ENCODE measurements at places on chromosomes 13 and 19.

GRCh38 chr13:99431927-99432608, 69.2 kb upstream of the TM9SF2 start:
- DNase-seq: no peak

DNA sequence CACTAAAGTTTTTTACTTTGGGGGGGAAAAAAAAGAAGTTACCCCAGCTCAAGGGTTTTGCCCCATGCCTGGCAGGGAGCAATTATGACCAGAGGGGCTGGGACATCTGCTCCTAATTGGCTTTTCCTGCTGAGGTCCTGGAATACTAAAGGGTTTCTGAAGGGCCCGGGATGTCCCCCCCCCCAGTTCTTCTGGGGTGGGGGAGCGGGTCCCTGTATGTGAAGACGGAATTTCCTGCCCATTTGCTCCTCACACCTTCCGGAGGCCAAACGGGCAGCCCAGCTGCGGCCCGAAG, 1.1 kb upstream of the DLL3 start:
- no peak for DNase-seq

GRCh38 chr13:23558675-23559536, 11.3 kb upstream of the TNFRSF19 start:
- DNase-seq: no peak

DNA sequence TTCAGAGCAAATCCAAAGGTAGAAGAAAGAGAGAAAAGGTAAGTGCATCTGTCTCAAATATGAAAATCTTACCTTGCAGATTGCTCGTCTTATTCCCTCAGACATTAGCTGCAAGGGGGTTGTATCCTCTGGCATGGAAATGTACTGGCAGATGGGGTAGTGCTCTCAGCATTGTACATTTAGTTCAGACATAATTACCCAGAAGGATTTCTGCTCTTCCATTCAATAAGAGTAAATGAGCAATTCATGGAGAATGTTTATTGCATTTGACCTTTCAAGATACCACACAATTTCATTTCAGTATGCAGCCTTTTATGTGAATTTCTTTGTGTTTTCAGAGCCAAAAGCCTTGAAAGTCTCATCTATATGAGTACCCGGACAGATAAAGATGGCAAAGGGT, 63.8 kb downstream of the SCEL start:
- no peak for DNase-seq

- DNase-seq: peak; percentile 73
These were observed 6.1 kb downstream of the BEST2 start for GRCh38 chr19:12757544-12758274.

- DNase-seq: no peak
These were observed 378.9 kb downstream of the PCDH20 start for GRCh38 chr13:61036715-61037114.

- no peak for DNase-seq
These were observed 1.0 kb upstream of the TYROBP start for GRCh38 chr19:35908973-35909683.

DNA sequence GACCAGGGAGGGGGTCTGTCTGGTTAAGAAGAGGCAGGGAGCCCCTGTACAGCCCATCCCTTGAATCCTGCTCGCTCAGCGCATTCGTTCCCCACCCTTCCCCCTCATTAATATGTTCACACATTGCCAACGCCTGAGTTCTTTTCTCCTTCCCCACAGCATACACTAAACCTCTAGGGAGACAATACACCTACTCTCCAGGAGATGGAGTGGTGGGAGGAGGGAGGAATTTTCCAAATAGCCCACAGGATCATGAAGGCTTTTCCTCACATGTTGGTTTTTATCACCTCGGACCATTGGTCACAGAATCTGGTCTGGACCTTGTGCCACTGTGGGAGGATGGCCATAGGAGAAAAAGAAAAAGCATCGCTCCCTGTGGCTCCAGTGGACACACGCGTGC, 294.9 kb downstream of the SHISA2 start:
- no peak for DNase-seq

GRCh38 chr19:46387713-46388130, 25.6 kb downstream of the CCDC8 start:
- no peak for DNase-seq

DNA sequence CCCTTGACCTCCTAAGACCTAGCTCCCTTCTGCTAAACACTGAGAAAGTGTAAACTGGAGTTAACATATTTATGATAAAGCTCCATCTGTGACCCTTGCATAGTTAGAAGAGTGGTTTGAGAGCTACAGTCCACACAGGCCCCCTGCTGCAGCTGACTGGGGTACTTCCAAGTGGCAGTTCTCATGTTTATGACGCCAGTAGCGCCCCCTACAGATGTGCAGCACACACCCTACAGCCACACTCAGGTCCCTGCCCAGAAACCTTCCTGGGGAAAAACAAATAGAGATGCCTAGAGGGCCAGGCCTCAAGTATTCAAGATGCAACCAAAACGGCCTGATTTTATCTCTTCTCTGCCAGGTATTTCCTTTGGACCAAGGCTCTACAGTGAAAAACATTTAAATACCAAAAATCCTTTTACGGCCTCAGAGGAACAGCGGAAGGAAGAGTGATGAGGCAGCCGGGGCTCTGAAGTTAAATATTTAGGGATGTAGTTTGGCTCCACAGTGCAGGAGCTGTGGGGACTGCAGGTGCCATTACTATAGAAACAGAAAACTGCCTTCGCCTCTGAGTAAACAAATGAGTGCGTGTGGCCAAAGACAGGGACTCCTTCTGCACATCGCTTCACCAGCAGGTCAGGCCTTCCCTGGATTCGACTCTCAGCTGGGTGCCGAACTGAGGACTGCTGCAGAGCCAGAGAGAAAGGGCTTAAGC, 553.1 kb downstream of the EFNB2 start:
- no peak for DNase-seq
